IMR-90 (cell line): ENCODE measurements at places on chromosomes 1 and 21. TPM values are rescaled to one million over a fixed set of nuclear protein-coding genes. Genes with fewer than 3 reads are reported as not detected.

The PGLYRP3 gene
- not detected in 2 replicates for polyA plus RNA-seq

The XCL2 gene
- not detected in 2 replicates for polyA plus RNA-seq

DNA sequence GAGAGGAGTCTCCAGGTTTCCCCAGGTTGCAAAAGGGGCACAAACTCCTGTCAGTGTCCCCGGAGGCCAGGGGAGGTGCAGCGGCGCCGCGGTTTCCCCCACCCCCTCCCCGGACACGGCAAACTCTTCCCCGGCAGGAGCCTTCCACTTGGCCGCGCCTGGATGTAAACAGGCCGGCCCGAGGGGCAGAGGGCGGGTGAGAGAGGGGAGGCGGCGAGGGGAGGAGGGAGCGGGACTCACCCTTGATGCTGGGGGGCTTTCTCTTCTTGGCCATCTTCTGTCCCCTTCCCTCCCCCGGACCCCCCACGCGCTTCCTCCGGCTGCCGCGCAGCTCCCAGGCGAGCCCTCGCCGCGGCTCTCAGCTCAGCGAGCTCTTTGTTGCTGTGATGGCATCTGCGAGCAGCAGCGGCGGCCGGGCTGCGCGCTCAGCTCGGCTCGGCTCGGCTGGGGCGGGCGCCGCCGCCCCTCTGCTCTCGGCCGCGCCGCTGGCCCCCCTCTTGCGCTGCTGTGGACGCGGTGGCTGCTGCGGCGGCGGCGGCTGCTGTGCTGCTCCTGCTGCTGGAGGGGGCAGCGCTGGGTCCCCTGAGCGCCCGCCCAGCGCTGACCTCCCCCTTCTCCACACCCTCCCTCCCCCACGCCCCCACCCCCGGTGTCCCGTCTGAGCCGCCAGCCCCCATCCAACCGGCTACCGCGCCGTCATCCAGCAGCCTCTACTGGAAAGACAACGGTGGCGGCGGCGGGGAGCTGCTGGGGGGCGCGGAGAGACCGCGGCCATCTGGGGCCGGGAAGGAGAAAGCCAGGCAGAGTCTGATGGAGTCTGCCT is 4.9 kb upstream of the SLC44A5 start:
- peak; percentile 21 for DNase-seq

DNA sequence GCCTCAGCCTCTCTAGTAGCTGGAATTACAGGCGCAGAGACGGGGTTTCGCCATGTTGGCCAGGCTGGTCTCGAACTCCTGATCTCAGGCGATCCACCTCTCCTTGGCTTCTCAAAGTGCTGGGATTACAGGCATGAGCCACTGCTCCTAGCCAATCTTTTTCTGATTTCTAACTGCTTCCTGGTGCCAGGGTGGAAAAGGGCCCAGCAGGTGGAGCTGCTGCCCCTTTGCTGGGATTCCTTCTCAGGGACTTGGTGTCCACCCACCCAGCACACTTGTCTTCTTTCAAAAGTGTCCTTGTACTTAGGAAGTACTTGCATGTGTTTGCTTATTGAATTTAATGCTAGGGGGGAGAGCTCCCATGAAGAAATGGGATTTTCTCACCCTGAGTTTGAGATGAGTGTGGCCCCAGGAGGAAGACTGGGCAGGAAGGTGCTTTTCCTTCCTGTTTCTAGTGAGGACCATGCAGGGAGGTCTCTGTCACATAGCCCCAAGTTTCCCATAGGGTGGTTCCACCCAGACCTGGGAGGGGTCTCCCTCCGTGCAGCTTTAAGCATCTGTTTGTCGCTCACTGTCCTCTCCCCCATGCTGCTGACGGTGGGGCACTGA is 14.2 kb downstream of the UTP11 start:
- peak; percentile 57 for DNase-seq

DNA sequence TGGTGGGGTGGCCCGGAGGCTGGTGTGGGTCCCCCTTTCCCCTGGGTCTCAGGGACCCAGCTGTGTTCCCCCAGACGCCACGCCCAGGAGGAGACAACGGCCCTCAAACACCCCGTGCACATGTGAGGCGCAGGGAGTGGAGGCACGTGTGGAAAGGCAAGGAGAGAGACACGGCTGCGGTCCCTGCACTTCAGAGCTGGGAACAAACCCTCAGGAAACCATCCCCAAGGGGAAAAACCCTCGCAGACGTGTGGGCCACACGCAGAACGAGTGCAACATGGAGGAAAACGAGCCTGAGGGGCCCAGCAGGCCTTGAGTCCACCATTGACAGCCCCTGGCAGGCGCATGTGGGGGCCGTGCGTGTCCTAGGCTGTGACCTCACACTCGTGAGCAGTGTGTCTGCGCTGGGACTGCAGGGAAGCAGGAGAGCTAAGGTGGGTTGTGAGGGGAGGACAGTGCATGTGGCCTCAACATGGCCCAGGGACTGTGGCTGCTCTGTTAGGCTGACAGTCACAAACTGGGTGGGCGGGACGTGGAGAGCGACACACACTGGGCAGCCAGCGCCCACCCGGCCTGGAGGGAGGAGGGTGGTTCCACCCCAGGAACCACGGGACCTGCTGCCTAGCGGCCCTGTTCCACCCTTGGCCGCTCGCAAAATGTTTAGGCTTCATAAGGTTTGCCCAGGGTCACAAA is 20.0 kb downstream of the ITGB2 start:
- DNase-seq: no peak

DNA sequence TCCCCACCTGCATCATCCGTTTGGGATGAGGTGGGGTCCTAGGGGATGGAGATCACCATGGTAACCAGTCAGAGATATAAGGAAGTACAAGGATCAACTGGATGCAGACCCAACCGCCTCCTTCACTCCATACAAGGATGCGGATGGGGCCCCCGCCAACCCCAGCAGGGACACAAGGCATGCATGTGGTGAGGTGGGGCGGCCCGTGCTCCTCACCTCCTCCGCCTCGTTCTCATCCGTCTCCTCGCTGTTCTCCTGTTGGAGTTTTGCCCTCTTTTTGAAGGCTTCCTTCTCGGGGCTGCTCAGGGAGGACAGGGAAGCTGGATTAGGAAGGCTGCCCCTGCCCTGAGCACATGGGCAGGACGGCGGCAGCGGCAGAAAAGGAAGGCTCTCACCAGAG is 23.8 kb downstream of the KIF21B start:
- no peak for DNase-seq
